ENCODE measurements at places on chromosomes 5 and 9. TPM values are rescaled to one million over a fixed set of nuclear protein-coding genes. Genes with fewer than 3 reads are reported as not detected.

NRG2 gene
- total RNA-seq, result 1.1 TPM

SPINK6 gene
- not detected for total RNA-seq

ARHGEF39 gene
- 1.5 TPM for total RNA-seq

BTNL3 gene
- total RNA-seq, result not detected

IL17B gene
- total RNA-seq, result not detected

SHOC1 gene
- total RNA-seq, result not detected

PCDHB3 gene
- 0.20 TPM for total RNA-seq

FIBCD1 gene
- total RNA-seq, result 1.8 TPM

PCDHB12 gene
- total RNA-seq, result not detected

All from subcutaneous preadipocyte (primary cell).